NCI-H748 treated with DMSO at 0.1 percent for 48 hours (cell line): ENCODE measurements at places on chromosomes 7 and 10.

- DNase-seq, result no peak
These were observed 54.6 kb downstream of the EEPD1 start for GRCh38 chr7:36207451-36208291.

DNA sequence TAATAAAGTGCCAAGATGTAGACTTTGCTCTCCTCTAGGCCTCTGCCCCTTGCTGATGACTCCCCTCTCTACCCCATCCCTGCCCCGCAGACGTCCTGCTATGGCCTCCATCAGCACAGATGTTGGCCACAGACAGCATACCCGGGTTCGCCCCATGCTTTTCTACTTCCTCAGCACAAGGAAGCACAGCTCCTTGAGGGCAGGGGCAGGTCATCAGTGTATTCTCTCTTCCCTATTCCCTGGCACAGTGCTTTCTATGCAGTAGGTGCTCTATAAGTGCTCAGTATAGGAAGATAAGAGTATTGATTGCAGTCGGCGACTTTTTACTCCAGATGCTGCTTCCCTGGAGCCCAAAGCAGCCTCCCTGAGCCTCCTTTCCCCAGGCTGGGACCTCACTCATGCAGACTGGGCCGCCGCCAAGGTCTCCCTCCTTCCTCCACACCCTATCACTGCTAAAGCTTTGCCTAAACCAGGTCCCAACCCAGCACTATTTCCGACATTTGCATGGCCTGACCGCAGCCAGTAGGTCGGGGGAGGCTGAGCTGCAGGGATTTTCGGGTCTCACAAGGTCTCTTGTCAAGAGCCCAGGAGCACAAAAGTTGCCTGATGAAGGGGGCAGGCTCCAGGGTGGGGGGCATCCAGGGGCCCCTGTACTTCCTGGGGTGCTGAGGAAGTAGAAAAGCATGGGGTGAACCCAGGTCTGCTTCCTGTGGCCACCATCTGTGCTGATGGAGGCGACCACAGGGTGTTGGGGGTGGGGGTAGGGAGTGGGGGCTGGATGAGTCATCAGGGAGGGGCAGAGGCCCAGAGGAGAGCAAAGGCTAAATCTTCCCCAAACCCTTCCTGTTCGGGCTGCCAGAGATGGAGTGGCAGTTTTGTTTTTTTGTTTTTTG lies 8.0 kb downstream of the CALHM3 start:
- no peak for DNase-seq

- DNase-seq, result peak; percentile 19
These were observed 7.0 kb downstream of the NAT16 start for GRCh38 chr7:101172854-101173751.

DNA sequence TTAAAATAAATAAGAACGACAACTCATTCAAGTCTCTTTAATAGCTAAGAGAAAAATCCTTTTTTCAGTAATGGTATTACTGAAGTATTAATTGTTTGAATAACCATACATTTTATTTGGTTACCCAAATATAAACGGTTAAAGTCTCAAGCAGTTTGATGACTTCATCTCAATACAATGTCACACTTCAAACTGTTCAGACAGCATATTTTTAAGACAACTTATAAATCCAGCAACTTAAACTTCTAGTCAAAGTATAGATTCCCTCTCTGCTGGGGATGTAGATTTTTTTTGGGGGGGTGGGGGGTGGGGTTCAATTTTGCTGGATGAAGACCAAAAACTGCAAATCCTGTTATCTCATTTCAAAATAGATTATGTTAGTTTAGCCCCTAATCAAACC lies 42.0 kb downstream of the GNA12 start:
- no peak for DNase-seq

DNA sequence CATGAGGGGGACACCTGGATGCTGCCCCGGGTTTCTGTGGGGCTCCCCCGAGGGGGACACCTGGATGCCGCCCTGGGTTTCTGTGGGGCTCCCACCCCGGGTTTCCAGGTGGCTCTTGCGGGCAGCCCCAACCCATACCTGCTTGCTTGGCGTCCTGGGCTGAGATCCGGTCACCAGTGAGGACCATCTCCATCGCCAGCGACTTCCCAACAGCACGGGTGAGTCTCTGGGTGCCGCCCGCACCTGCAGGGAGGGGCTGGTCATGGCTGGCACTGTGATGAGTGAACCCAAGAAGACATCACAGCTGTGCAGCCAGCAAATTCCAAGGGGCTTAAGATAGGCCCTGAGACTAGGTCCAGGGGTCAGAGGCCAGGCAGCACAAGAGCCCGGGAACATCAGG lies 6.4 kb downstream of the ECHS1 start:
- DNase-seq, result no peak

DNA sequence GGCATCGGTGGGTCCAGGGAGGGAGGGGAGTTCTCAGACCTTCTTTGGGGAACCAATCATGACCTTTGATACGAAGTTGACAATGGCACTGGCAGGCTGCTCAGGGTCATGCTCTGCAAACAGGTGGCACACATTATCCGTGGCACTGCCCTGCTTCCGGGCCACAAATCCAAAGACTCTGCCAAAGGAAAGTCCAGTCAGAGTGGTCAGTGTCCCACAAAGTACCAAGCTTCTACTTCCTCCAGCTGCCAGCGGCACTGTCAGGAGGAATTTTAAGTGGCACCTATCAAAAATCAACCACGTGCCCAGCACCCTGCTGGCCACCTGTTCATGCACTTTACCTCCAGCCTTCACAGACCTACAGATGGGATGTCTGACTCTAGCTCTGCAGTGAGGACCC lies 303.9 kb downstream of the TNS3 start:
- DNase-seq, result no peak
